ENCODE measurements at places on chromosomes 2 and 18.

DNA sequence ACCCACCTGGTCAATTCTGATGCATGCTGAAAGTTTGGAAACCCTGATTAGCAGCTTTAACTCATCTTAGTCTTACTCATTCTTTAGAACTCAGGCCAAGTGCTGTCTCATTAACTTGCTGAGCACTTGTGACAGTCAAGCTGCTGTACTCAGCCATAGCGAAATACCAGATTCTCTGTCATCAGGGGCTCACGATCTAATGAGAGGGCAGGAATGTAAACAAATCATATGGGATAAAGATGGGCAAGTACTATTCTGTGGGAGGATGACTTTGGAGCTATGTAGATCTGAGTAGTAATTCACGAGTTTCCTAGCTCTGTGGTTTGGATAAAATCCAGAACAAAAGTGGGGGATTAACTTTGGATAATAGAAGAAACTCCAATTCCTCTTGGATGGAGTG lies 376.6 kb downstream of the HRH4 start:
- no peak for DNase-seq

- DNase-seq: no peak
Observed at GRCh38 chr2:134845719-134846118, 7.3 kb downstream of the ACMSD start.

GRCh38 chr2:197486175-197486574 lies 13.5 kb downstream of the HSPD1 start:
- no peak for DNase-seq

GRCh38 chr2:54773233-54773632 lies 49.8 kb downstream of the EML6 start:
- no peak for DNase-seq

DNA sequence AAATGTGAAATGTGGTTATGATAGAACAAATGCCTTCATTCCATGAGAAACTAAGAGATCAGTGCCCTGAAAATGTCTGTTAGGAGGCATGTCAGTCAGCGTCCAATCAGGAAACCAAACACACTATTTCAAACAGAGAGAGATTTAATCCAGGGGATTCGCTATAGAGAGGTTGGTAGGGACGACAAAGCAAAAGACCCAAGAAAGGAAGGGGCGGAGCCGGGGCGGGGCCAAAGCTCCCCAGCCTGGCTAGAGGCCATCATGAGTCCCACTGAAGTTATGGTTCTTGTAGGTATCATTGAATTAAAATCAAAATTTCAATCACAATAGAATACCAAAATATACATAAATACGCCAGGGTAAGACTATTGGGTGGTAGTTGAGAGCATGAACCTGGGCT lies 32.9 kb upstream of the RNF149 start:
- peak; percentile 32 for DNase-seq

GRCh38 chr18:74524097-74524496 lies 10.2 kb upstream of the CNDP1 start:
- DNase-seq: no peak

GRCh38 chr2:237083026-237083425 lies 2.7 kb upstream of the COPS8 start:
- DNase-seq: no peak

GRCh38 chr2:232955856-232956255 lies 57.2 kb downstream of the NGEF start:
- DNase-seq: no peak

DNA sequence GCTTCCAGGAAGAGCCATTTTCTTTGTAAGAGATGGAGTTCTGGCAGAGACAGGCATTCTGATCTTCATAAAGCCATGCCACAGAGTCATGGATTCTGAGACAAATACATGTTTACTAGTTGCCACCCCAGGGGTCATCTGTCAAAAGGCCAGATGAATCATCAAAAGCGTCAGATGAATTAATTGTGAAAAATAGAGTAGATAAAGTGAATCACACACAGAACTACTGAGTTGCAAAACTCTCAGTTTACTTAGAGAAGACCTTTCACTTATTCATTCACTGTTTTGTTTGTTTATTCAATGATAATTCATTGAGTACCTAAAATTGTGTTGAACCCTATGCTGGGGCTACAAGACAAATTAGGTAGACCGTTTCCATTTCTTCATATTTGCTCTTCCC lies 157.7 kb upstream of the SERPINE2 start:
- no peak for DNase-seq

DNA sequence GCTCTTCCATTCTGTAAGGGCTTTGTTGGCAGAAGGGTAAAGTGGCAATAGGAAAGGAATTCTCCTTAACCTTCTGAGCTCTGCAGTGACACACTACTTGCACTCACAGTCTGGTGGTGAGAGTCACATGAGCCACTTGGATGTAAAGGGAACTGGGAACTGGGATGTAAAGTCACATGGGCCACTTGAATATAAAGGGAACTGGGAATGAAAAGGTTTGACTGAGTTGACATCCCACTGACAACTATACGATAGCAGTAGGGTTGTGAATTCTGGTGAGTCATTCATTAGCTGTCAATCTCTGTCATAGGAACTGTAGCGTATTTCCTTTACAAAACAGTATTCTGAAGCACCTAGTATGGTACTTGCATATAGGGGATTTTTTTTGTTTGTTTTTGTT lies 5.5 kb downstream of the RPE start:
- no peak for DNase-seq

- no peak for DNase-seq
Observed at GRCh38 chr18:76357585-76358260, 137.3 kb downstream of the ZNF516 start.

GRCh38 chr2:26752656-26753055 lies 11.4 kb upstream of the SLC35F6 start:
- DNase-seq: no peak

GRCh38 chr2:20015482-20016083 lies 3.1 kb upstream of the MATN3 start:
- DNase-seq: no peak

- no peak for DNase-seq
Observed at GRCh38 chr2:165436559-165436958, 32.9 kb upstream of the CSRNP3 start.

GRCh38 chr2:58851598-58851997 lies 610.5 kb upstream of the FANCL start:
- DNase-seq: no peak

DNA sequence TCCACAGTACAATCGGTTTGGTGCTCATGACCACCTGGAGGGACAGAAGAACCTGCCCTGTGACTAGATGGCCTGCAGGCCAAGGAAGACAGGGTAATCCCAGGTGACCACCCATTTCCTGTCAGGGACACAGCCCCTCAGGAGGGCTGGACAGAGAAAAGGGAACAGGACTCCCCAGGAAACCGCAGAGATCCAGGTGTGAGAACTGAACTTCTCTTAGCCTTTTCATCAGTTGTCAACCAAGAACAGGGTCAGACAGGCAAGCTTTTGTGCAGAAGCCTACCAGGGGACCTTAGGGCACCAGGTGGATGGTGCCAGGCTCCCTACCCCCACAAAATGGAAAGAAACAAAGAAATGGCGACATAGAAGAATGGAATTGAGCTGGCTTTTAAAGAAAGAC lies 132.3 kb downstream of the HDAC4 start:
- DNase-seq: no peak

DNA sequence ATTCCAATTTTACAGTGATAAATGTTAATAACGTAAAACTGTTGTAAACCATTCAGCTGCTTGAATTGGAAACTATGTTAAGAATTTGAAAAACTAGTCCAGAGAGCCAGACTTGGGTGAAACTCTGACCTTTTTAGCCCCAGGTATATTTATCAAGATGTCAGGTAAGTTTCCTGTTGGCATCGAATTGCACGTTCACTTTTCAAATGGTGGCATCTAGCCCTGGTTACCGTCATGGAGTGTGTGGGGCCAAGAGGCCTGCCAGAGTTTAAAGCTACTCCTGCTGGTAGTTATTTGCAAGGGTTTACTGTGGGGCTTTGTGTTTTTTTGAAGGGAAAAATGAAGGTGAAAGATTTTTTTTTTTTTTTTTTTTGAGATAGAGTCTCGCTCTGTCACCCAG lies 109.9 kb downstream of the WDSUB1 start:
- no peak for DNase-seq

- DNase-seq: no peak
Observed at GRCh38 chr18:11125492-11126315, 23.7 kb downstream of the PIEZO2 start.

GRCh38 chr2:224940618-224941017 lies 101.7 kb downstream of the DOCK10 start:
- no peak for DNase-seq

- no peak for DNase-seq
Observed at GRCh38 chr2:161983866-161984265, 90.1 kb downstream of the DPP4 start.

GRCh38 chr2:43178055-43178598 lies 48.3 kb downstream of the ZFP36L2 start:
- DNase-seq: no peak

DNA sequence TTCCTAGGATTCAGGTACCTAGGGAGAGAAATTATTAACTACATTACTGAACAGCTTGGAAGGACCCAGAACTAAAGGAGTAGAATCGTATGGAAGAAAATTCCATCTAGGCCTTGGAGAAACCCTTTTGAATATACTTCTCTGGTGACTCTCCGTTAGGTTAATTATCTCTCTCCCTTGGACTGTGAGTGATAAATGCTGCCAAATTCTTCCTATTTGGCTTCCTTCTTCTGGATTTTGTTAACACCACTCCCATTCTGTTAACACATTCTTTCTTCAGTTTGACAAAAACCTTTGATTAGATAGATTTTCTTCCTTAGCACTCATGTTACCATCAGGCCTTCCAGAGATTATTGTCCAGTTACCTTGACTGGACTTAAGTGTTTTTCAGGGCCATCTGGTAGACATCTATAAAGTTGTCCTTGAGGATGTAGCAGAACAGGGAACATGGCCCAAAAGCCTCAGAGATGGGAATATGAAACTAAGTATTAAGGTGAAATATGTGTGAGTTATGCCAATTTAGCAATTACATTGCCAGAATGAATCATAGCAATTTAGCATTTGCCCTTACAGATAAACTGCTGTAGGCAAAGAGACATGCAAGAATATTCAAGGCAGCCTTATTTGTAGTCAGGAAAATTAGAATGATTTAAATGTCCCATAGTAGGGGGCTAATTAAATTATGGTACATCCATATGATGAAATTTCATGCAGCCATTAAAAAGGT lies 6.7 kb downstream of the CYP27A1 start:
- DNase-seq: no peak

GRCh38 chr18:57859314-57859713 lies 56.2 kb upstream of the ATP8B1 start:
- peak; percentile 6 for DNase-seq

- peak; percentile 66 for DNase-seq
Observed at GRCh38 chr2:42809819-42810120, 17.4 kb upstream of the HAAO start.

DNA sequence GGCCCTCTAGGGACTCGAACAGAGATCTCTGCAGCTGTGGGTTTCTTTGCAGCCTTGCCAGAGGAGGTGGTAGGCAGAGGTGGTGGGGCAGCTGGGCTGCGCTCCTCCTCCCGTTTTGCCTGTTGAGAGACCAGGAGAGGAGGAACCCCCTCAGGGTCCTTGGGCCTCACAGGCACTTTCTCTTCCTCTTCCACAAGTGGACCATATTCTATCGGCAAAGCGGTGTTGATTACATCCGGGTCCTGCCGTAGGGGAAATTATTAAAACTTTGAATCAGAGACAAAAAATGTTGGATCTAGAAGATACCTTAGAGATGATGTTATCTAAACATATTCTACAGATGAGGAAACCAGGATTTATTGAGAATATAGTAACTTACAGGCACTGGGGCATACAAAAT lies 78.5 kb downstream of the CLIP4 start:
- no peak for DNase-seq

- no peak for DNase-seq
Observed at GRCh38 chr2:169110916-169111315, 41.6 kb downstream of the DHRS9 start.

- no peak for DNase-seq
Observed at GRCh38 chr2:187573722-187574121, 19.5 kb upstream of the TFPI start.
